ENCODE measurements at places on chromosomes 13 and 19.

- no peak for DNase-seq
Observed at GRCh38 chr19:44863990-44864389, 17.9 kb downstream of the NECTIN2 start.

GRCh38 chr13:87122551-87122950, 548.6 kb upstream of the SLITRK5 start:
- no peak for DNase-seq

DNA sequence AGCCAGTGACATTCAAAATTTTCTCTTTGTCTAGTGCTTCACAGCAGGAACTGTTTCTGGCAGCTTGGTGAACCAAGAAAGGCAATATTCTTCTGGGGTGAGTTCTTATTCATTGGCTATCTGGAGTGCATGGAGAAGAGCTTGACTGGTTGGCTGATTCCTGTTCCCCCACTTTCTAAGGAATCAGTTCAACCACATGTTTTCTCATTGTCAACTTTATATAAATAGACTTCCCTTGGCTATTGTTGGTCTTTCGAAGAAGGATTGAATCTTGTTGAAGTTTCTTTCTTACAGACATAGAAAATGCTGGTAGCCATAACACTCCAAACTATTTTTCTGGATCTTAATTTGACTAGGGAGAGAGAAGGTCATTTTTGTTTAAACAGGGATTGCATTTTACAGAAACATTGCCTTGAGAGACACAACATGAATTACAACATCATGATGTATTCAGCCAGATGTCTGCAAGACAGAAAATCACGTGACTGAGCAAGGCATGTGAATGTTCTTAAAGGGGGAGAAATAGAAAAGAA, 85.2 kb downstream of the EDNRB start:
- DNase-seq: no peak

- peak; percentile 78 for DNase-seq
Observed at GRCh38 chr13:50124536-50125303, 109.5 kb downstream of the KCNRG start.

DNA sequence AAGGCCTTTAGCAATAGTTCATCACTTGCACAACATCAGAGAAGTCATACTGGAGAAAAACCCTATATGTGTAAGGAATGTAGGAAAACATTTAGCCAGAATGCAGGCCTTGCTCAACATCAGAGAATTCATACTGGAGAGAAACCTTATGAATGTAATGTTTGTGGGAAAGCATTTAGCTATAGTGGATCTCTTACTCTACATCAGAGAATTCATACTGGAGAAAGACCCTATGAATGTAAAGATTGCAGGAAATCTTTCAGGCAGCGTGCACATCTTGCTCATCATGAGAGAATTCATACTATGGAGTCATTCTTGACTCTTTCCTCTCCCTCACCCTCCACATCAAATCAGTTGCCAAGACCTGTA, 19.8 kb downstream of the ZNF583 start:
- DNase-seq: no peak

GRCh38 chr13:23902975-23903905, 5.9 kb upstream of the C1QTNF9B start:
- no peak for DNase-seq

DNA sequence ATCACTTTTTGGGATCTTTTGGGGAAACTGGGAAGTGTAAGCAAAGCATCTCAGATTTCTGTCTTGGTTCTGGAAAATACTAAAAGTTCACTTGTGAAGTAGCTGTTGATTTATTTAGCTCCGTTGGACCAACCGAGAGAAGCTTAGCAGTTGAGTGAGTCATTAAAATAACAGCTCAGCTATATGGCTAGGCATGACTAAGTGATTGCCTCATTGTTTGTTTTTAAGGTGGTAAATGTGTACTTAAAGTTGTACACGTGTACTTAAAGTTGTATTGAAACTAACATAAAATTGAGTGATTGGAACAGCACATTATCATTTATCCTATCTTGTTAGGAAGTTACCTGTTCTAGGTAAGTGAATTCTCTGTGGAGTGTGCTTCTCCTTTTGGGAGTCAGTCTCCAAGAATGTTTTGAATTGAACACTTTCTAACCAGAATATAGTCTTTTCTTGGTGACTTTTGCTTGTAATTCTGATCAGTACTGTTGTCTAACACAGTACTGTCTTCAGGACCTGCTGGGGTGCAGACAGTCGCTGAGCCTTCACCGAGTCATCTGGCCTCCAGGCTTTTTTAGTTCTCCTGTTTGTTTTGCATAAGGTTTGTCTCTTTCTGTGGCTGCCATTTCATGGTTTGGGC, 2.9 kb upstream of the DCUN1D2 start:
- no peak for DNase-seq

- DNase-seq: no peak
Observed at GRCh38 chr13:63307228-63307627, 1891.6 kb upstream of the PCDH20 start.

DNA sequence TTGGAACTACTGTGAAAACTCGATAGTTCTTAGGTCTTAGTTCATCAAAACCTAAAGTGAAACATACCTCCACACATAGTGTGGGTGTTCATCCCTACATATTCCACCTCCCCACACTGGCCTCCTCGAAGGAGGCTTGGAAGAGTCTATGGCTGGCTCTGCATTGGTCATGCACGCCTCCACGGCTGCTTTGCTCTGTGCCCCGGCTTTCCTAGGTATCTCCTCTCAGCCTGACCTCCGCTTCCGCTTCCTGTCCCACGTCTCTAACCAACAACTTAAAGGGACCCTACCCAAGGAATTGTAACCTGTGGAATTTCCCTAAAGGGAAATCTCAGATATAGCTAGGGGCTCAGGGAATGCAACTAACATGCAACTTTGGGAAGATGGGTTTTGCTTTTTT, 79.7 kb upstream of the MBNL2 start:
- peak; percentile 79 for DNase-seq
